Occipital lobe (tissue), 3 donors: ENCODE measurements at places on chromosomes 12 and 14.

GRCh38 chr14:54660604-54661111 is 93.7 kb downstream of the SAMD4A start:
- no peak for DNase-seq

DNA sequence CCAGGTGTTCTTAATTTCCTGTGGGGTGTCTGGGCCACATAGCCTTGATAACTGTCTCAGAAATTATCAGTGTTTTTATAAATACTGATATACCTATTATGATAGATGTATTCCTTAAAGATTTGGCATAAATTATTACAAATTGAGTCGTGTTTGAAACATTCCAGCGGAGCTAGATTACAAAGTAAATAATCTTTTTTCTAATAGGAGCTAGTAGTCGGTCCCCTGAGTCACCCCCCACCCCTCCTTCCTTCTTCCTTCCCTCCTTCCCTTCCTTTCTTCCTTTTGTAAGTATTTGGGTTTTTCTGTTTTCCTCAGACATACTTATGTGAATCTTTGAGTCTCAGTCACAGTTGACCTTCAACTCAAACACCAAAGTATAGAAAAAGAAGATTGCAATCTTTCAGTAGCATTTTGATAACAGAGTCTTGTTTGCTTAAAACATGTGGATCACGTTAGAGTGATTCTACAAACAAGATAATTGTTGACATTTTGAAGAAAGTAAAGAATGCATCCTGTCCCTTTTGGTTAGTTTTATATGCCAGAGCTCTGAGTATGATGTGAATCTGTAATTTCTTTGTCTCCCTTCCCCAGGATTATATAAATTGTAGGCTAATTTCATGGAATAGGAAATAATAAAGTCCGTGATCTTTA is 264.0 kb downstream of the FUT8 start:
- no peak for DNase-seq

GRCh38 chr14:77243853-77244252 is 27.2 kb downstream of the NGB start:
- no peak for DNase-seq

DNA sequence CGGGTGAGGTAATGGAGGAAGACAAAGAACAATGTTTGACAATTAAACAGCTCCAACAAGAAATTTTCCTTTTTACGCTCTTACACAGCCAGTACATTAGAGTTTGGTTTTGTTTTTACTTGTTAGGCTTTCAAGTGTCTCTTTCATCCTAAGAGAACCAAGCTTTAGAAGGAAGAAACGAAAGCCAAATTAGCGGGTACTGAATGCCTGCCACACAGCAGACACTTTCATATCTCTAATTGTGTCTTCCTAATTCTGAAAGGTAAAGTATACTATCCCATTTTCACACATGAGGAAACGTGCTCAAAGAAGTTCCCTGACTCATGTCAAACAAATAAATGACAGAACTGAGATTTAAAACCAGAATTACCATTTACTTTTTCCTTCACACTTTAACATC is 65.0 kb downstream of the CDK17 start:
- no peak for DNase-seq

- no peak for DNase-seq
Measured at GRCh38 chr12:122368361-122369073, 54.0 kb downstream of the CLIP1 start.

GRCh38 chr14:59811815-59812214 is 58.8 kb downstream of the RTN1 start:
- no peak for DNase-seq

DNA sequence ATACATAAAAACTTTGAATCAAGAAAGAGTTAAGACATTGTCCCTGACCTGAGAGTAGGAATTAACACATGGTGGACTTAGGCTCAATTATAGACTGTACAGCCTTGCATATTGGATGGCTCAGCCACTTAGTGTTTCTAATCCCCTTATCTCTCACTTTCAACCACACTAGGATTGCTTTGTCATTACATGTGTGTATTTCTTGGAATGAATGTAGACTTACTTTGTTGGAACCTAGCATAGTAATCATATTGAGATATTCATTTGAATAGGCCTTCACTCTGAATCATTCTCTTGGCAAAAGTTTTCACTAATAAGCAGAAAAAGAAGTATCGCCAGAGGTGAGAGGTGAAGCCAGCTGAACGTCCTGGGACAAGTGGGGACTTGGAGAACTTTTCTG is 1973.9 kb upstream of the FLRT2 start:
- no peak for DNase-seq

- no peak for DNase-seq
Measured at GRCh38 chr12:63457857-63458256, 210.4 kb downstream of the DPY19L2 start.

GRCh38 chr12:125149160-125150108 is 84.2 kb downstream of the AACS start:
- no peak for DNase-seq

GRCh38 chr14:101556566-101557320 is 4.6 kb upstream of the DIO3 start:
- DNase-seq = no peak

DNA sequence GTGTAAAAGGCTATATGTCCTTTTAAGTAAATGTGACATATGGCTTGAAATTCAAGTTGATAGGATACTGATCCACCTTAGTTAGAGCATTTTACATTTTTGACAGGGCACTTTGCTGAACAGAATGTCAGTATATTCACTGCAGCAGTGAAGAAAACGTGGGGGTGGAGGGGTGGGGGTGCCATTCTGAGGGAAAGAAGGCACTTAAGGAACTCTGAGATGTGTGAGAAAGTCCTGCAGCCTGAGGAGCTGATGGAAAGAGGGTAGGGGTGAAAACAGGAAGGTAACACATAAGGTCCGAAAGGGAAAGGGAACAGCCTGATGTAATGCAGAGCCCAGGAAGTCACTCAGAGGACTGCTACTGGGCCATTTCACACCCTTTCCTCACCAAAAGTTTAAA is 265.5 kb upstream of the GRIP1 start:
- DNase-seq = no peak

- DNase-seq = peak; percentile 15
Measured at GRCh38 chr12:119938049-119938667, 50.9 kb upstream of the BICDL1 start.

GRCh38 chr12:18906395-18906794 is 168.5 kb downstream of the CAPZA3 start:
- DNase-seq = no peak

- no peak for DNase-seq
Measured at GRCh38 chr12:50574601-50575348, 70.0 kb downstream of the DIP2B start.

DNA sequence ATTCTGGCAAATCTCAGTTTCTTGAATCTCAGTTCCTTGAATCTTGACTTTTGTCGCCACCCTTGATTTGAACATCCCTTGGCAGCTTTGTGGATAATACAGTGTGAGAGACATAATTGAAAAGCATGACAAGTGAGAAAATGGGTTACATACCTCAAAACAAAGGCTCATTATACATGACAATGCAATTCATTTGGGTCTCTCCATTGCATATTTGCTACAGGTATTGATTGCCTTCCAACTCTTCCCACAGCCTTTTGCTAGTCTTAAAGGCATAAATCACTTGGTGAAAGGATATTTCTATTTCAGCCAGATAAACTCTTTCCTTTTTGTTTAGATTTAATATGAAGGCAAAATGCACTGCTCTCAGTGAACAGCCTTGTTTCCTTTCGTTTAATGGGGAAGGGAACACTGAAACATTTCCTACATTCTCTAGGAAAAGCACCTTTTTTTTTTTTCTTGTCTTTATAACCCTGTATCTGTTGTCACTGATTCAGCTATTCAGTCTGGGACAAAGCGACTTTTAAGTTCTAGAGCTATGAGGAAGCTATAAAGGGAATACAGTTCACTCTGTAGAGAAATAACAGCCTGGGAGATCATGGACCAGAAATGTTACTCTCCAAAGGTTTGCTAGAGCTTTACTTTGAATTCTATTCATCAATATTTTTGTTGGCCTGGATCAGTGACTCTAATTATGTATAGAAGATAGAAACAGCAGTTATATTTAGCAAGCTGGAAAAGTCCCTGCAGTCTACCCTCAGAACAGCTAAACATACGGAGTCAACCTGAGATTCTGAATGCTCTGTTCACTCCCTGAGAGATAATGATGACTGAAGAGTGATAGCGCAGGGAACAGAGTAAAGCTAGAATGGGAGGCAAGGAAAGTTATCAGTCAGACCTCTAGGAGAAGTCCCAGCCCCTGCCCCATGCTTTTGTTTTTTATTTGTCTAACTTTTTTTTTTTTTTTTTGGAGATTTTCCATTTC is 311.4 kb downstream of the RGS6 start:
- DNase-seq = no peak
